Upper lobe of right lung (tissue), 1 donor: ENCODE measurements at places on chromosomes 12 and 14. TPM values are rescaled to one million over a fixed set of nuclear protein-coding genes. Genes with fewer than 3 reads are reported as not detected.

The RBP5 gene
- 7.1 TPM for total RNA-seq

The TBX5 gene
- 22.3 TPM for total RNA-seq

The PACS2 gene
- total RNA-seq: 86.6 TPM

The CLEC7A gene
- total RNA-seq: 51.1 TPM

The RNASE3 gene
- total RNA-seq: not detected

The KCNMB4 gene
- total RNA-seq: 6.0 TPM

The LTBP2 gene
- total RNA-seq: 117 TPM

The FAM161B gene
- 3.8 TPM for total RNA-seq

The LRCOL1 gene
- total RNA-seq: 1.8 TPM

The PAPOLA gene
- total RNA-seq: 153 TPM

The HOXC6 gene
- total RNA-seq: 1.4 TPM

The NPFF gene
- total RNA-seq: not detected

The KLRD1 gene
- 13.3 TPM for total RNA-seq

The TMEM63C gene
- 0.06 TPM for total RNA-seq

- no peaks in the 10 kb centered on the region for H3K36me3 ChIP-seq
- no peak overlapping the region for H3K4me3 ChIP-seq
- H3K27ac ChIP-seq: no peak overlapping the region
- no peaks in the 10 kb centered on the region for H3K27me3 ChIP-seq
- H3K4me1 ChIP-seq: no peaks in the 10 kb centered on the region
Measured at GRCh38 chr14:23441076-23441475, 5.6 kb upstream of the MYH7 start.

DNA sequence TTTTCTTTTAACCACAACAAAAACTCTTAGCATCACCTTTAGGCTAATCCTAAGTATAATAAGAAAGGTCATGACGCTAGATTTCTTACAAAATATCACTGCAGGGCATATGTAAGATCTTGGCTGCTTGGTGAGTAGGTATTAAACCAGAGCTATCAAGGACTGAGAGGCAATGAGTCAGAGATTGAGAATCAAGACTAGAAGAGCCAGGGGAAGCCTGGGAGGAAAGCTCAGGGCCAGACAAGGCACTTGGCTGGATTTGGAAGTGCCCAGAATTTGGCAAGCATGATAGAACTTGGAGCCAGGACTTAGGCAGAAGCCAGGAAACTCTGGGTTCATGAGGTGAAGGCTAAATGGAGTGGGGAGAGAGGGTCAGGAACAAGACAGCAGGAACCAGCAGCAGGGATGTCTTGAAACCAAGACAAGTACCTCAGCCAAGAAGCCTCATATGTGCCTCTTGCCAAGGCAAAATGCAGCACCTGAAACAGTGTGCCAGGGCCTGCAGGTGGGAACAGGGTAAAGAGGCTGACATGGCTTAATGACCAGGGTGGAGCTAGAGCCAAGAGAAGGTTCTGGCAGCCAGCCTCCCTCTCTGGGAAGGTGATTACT is 49.9 kb downstream of the PTHLH start:
- H3K27ac ChIP-seq: no peak overlapping the region
- H3K36me3 ChIP-seq: no peaks in the 10 kb centered on the region
- DNase-seq: no peak
- no peaks in the 10 kb centered on the region for H3K4me1 ChIP-seq

GRCh38 chr14:21997300-21997699 is 323.7 kb upstream of the OR4E1 start:
- H3K27me3 ChIP-seq: peaks cover 7% of the 10 kb centered on the region
- no peaks in the 10 kb centered on the region for H3K4me1 ChIP-seq
- no peak overlapping the region for H3K4me3 ChIP-seq
- no peak for DNase-seq
- H3K27ac ChIP-seq: no peak overlapping the region

GRCh38 chr12:76520348-76520747 is 39.2 kb downstream of the OSBPL8 start:
- no peaks in the 10 kb centered on the region for H3K36me3 ChIP-seq
- DNase-seq: no peak
- no peak overlapping the region for H3K4me3 ChIP-seq
- H3K27me3 ChIP-seq: no peaks in the 10 kb centered on the region

DNA sequence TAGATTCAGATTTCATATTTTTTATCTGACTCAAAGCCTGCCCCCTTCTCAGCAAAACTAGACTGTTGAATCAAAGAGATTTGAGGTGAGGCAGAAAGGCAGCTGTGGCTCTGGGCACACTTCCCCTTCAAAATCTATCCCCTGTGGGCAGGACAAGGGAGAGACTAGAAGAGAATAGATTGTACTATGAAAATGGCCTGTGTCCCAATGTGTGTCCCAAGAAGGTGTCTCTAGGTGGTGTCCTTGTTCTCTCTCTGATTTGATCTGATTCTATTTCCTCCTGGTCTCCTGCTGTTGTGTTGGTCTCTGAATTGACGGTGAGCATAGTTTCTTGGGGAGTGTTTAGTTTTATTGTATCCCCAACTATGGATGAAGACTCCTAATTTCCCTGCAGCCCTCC is 565.8 kb upstream of the ATP2B1 start:
- H3K4me3 ChIP-seq: no peak overlapping the region
- H3K27me3 ChIP-seq: no peaks in the 10 kb centered on the region
- H3K4me1 ChIP-seq: no peaks in the 10 kb centered on the region
- H3K36me3 ChIP-seq: no peaks in the 10 kb centered on the region

DNA sequence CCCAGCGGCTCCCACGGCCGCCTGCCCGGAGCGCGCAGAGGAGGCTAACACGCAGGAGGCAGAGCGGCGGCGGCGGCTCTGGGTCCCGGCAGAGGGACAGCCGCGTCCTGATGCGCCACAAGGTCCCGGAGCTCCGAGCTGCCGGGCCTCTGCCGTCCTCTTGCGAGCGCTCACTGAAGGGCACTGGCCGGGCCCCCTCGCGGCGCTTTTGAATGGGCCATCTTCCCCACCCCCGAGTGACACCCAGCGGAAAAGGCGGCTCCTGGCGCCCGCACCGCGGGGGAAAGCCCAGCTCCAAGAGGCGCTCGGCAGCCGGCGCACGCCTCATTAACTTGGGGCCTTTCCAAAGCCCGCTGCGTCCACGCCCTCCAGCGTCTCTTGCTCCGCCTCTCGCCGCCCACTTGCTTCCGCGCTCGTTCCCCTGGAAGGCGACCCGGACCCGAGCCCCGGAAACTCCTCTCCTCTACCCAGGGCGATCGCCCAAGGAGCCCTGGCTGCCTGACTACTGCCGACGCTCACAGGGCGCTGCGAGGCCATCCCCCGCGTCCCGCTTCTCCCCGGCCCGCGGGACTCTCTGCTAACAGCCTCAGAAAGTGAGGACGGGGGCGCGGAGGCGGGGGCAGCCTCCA is at the start of gene PHLDA1:
Gene PHLDA1, minus strand, starts transcription at position 363 of the 629 bp plus-strand sequence.
- H3K4me3 ChIP-seq: peak within 1 kb of the TSS; percentile 82
- H3K4me1 ChIP-seq: peaks cover 10% of the 10 kb centered on the region
- peak within 1 kb of the TSS; percentile 98 for H3K27ac ChIP-seq
- peak; percentile 96 for DNase-seq
- no peaks in the 10 kb centered on the region for H3K36me3 ChIP-seq

- no peak overlapping the region for H3K4me3 ChIP-seq
- H3K27ac ChIP-seq: no peak overlapping the region
- no peaks in the 10 kb centered on the region for H3K4me1 ChIP-seq
Measured at GRCh38 chr14:95452893-95453712, 63.3 kb downstream of the SYNE3 start.

DNA sequence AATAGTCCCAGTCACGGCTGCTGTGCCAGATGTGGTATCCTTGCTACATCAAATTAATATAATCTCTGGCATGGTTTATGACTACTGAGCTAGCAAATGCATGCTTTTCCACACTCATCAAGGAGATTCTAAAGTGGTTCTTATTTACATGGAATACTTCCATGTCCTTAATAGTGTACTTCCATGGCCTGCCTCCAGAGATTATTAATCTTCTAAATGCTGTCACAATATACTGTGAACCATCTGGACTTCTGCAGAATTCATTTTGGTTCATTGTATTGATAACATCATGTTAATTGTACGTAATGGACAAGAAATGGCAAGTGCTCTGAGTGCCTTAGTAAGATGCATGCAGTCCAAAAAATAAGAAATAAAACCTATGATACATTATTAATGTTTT is 230.8 kb downstream of the NUAK1 start:
- no peaks in the 10 kb centered on the region for H3K36me3 ChIP-seq
- no peak overlapping the region for H3K27ac ChIP-seq
- no peaks in the 10 kb centered on the region for H3K4me1 ChIP-seq
- no peak overlapping the region for H3K4me3 ChIP-seq
- H3K27me3 ChIP-seq: no peaks in the 10 kb centered on the region

DNA sequence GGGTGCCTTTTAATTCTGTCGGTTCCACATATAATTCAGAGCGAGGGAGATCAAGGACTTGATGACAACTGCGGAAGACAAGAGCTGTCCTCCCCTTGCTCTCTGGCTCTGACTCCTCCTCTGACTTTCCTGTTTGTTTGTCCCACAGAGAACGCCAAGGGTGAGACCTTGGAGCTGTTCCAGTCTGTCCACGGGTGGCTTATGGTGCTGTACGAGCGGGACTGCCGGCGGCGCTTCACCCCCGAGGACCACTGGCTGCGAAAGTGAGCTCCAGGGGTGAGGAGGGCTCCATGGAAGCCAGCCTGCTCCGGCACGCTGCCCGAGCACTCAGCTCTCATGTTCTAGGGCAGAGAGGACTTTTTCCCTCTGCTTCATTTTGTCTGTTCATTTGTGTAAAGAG is 32.8 kb downstream of the UBE3B start:
- no peak overlapping the region for H3K27ac ChIP-seq
- peaks cover 96% of the 10 kb centered on the region for H3K36me3 ChIP-seq
- no peak for DNase-seq

GRCh38 chr12:52217223-52217622 is 15.8 kb upstream of the KRT7 start:
- no peak overlapping the region for H3K27ac ChIP-seq
- DNase-seq: peak; percentile 92
- peaks cover 14% of the 10 kb centered on the region for H3K4me1 ChIP-seq
- no peaks in the 10 kb centered on the region for H3K36me3 ChIP-seq
- no peak overlapping the region for H3K4me3 ChIP-seq
- H3K27me3 ChIP-seq: no peaks in the 10 kb centered on the region

DNA sequence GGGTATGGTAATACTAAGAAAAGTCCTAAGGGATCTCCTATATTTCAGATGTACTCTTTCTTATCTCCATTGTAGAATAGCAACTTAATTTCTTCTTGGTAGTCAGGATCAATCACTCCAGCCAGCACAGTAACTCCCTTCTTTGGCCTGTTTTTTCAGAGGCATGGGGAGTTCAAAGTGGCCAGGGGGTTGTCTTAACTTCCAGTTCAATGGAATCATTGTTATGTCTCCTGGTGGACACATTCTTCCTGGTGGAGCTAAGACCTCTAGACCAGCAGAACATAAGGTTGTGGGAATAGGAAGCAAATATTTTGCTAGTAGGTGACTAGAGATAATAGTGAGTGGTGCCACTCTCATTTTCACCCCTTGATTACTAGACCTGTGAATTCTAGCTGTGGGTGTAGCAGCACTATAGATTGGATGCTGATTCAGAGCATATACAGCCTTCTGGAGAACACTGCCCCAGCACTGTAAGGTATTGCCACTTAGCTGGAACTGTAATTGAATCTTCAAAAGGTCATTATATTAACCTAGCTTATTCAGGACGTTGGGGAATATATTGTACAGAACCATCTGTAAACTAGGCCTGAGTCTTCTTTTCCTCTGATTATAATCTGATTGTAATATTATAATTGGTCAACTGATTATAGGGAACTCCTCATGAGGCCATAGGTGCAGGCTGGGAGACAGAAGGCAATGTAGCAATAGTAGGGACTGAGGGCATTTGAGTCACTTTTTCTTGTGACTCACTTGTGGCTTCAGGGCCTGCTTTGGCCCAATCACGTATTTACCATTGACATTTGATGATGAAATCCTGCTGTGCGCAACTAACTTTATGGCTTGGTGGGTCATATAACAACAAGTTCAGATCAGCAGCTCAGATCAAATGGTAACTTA is 60.2 kb upstream of the ATP2B1 start:
- H3K36me3 ChIP-seq: no peaks in the 10 kb centered on the region
- H3K27ac ChIP-seq: no peak overlapping the region
- H3K27me3 ChIP-seq: no peaks in the 10 kb centered on the region
- no peaks in the 10 kb centered on the region for H3K4me1 ChIP-seq
- H3K4me3 ChIP-seq: no peak overlapping the region
- no peak for DNase-seq

GRCh38 chr12:72209086-72209485 is 63.1 kb upstream of the TRHDE start:
- H3K27ac ChIP-seq: no peak overlapping the region
- H3K4me1 ChIP-seq: no peaks in the 10 kb centered on the region
- H3K36me3 ChIP-seq: no peaks in the 10 kb centered on the region
- no peak for DNase-seq
- H3K4me3 ChIP-seq: no peak overlapping the region

DNA sequence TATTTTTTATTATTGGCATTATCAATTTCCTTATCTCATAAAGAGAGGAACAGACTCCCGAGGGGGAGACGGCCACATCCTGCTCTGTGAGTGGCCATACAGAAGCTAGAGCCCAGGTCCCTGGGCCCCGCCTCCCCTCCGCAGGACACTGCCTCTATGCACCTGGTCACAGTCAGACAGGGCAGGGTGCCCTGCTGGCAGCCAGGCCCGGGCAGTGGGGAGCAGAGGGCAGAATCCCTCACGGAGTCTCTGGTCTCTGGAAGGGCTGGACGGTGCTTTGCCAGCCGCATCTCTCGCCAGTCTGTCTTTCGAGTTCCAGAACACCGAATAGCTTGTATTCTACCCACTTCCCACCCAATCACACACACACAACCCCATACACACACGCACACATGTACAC is 16.4 kb upstream of the CACNA2D4 start:
- H3K4me1 ChIP-seq: peaks cover 6% of the 10 kb centered on the region
- no peak overlapping the region for H3K27ac ChIP-seq
- no peaks in the 10 kb centered on the region for H3K27me3 ChIP-seq
- H3K36me3 ChIP-seq: peaks cover 14% of the 10 kb centered on the region
- DNase-seq: peak; percentile 44
- H3K4me3 ChIP-seq: no peak overlapping the region

DNA sequence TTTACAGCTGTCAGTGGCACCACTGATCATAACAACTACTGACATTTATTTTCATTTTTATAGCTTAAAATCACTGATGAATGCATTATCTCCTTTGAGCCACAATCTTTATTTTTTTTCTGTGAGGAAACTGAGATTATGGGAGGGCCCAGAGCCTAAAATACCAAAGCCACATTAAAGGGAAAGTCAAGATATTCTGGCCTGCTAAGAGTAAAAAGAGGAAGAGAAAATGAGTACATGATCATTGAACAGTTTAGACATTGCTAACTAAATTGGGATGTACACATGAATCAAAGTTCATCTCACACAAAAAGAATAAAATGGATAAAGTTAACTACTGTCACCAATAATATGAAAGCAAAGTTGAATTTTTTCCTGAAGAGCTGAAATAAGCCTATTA is 170.5 kb upstream of the GARIN2 start:
- H3K4me1 ChIP-seq: no peaks in the 10 kb centered on the region
- no peaks in the 10 kb centered on the region for H3K36me3 ChIP-seq
- no peak overlapping the region for H3K4me3 ChIP-seq

DNA sequence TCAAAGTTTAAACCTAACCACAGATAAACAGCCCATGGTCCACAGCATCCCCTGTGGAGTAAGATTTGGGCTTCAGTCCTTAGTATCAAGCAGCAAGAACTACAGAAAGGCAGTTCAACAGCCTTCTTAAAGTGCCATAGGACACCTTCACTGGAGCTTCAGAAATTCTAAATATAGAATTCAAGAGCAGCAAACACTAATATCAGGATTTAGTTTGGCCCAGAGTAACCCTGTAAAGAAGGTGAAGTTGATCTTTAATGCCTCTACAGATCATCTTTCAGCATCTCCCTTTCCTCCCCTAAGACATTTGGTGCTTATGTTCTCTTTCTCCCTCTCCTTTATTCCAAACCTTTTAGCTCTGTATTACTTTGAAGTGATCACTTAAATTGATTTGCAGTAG is 59.5 kb upstream of the ARHGAP5 start:
- no peaks in the 10 kb centered on the region for H3K4me1 ChIP-seq
- H3K27ac ChIP-seq: no peak overlapping the region
- H3K36me3 ChIP-seq: no peaks in the 10 kb centered on the region
